ENCODE measurements at places on chromosomes 1 and 21.

DNA sequence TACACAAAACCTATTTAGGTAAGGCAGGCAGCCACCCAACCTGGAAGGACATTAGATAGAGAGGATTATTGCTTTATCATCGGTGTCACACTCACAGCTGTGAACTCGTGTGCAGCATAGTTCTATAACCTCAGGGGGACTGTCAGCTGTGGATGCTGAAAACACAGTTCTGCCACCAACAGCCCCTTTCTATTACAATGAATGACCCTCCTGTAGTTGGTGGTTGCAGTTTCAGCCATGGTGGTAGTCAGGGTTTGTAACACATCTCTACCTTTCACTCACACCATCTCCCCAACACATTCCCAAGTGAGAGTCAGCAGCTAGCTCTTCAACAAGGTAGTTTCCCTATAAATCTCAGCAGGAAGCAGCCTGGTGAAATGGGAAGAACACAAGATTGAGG lies 136.8 kb downstream of the ZC3H11B start:
- DNase-seq, result no peak

DNA sequence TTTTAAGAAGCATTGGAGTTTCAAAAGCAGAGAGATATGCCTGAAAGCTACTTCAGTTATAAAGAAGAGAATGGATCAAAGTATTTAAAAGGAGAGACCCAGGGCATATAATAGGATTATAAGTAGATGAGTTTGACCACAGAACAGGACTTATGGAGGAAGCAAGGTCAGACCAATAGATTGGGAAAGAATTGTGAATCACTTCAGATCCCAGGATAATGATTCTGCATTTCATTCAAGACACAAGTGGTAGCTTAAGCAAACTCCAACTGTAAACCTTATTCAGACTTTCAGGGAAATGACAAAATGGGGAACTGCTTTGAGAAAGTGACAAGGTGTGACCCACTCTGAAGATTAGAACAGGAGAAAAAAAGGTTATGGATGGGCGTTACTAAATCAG lies 18.9 kb upstream of the OR10J5 start:
- DNase-seq, result no peak

GRCh38 chr1:240714568-240715292 lies 102.8 kb upstream of the GREM2 start:
- no peak for DNase-seq

- no peak for DNase-seq
These were observed 60.7 kb upstream of the CDC42BPA start for GRCh38 chr1:227378871-227379554.

DNA sequence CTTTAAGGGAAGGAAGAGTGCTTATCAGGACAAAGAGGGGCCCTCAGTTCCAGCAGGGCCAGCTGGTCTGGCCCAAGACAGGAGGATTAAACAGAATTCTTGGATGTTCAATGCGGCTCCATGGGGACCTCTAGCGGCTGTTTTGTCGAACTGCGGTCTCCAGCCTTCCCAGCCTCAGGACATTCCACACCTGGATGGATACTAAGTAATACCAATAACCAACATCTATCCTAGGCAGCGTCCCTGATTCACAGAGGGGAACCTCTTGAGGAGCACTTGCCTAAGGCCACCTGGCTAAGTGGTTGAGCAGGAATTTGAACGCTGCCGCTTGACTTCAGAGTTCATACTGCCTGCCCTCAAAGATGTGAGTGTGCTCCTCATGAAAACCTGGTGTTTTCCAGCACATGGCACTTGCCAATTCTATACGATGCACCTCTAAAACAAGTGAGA lies 15.5 kb upstream of the CD247 start:
- peak; percentile 82 for DNase-seq

GRCh38 chr1:99659755-99660210 lies 13.9 kb downstream of the PALMD start:
- no peak for DNase-seq

DNA sequence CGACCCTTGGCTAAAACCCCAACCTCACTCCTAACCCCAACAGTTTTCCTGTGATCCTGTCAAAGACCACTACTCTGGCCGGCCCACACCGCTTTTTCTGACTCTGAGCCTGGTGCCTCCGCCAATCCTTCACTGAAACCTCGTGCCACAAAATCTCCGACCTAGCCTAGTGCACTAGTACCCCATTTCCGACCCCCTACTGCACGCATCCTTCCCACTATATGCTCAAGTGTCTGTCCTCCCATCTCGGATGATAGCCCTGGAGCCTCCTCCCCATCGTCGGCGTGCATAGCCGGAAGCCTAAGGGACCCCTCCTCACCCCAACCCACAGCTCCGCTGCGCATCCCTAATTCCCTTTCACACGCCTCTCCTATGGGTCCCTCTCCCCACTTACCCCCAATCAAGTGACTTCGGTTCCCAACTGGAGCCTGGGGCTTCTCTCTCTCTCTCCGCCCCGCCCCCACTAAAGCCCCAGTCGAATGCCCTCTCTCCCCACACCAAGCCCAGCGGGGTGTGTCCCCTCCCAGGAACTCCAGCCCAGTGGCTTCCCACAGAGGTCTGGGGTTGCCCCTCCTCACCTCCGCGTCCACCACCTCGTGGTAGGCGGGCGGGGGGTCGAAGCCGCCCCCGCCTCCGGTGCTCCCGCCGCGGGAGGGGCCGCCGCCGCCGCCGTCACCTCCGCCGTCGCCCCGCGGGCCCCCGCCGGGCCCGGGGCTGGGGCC lies 791 bp downstream of the USP24 start:
- peak; percentile 62 for DNase-seq

Measured in hematopoietic multipotent progenitor cell treated with erythropoietin and hydrocortisone succinate and interleukin-3 and kit ligand, for 17 days (in vitro differentiated cells).